ENCODE measurements at places on chromosomes 16 and 17. TPM values are rescaled to one million over a fixed set of nuclear protein-coding genes. Genes with fewer than 3 reads are reported as not detected.
A peak's percentile ranks its signal among the peaks of the same experiment; 100 is the strongest.

GRCh38 chr16:26111900-26112299, 420.1 kb downstream of the HS3ST4 start:
- H3K4me3 ChIP-seq, result no peak overlapping the region
- no peak overlapping the region for H3K27ac ChIP-seq
- no peaks in the 10 kb centered on the region for H3K4me1 ChIP-seq
- DNase-seq, result no peak

GRCh38 chr17:6254036-6254435, 180.9 kb downstream of the AIPL1 start:
- no peaks in the 10 kb centered on the region for H3K27me3 ChIP-seq
- no peaks in the 10 kb centered on the region for H3K4me1 ChIP-seq
- H3K27ac ChIP-seq, result no peak overlapping the region
- no peak overlapping the region for H3K4me3 ChIP-seq
- no peak for DNase-seq
- no peaks in the 10 kb centered on the region for H3K36me3 ChIP-seq

- no peak overlapping the region for H3K4me3 ChIP-seq
- H3K36me3 ChIP-seq, result no peaks in the 10 kb centered on the region
- DNase-seq, result no peak
- peaks cover 34% of the 10 kb centered on the region for H3K4me1 ChIP-seq
- H3K27me3 ChIP-seq, result no peaks in the 10 kb centered on the region
- no peak overlapping the region for H3K27ac ChIP-seq
These were observed 28.6 kb downstream of the MYO18A start for GRCh38 chr17:29151567-29151966.

DNA sequence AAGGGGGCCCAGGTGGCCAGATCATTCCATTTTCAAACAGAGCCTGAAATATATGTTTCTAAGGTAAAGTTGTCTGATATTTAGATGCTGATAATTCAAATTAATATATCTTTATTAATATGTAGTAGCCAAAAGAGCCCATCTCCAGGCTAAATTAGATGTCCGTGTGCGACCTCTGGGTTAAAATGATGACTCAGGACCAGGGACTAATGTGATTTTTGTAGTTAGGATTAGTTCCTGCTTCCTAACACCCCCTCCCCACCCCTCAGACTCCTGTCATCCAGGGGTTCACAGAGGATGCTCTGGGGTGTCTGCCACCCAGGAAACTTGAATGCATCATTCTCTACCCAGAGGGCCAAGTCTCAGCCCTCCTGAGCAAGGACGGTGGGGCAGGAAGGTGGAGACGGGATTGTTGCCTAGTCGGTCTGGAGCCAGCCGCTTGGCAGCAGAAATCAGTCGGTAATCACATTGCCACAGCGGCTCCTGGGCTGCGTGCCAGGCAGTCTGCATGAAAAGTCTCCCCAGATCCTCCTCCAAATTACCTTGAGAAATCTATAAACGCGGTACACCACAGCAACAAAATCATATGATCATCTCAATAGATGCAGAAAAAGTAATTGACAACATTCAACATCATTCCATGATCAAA, 29.8 kb downstream of the CNGB1 start:
- H3K36me3 ChIP-seq, result no peaks in the 10 kb centered on the region
- no peak overlapping the region for H3K27ac ChIP-seq
- H3K4me1 ChIP-seq, result no peaks in the 10 kb centered on the region
- no peak overlapping the region for H3K4me3 ChIP-seq
- DNase-seq, result no peak
- no peaks in the 10 kb centered on the region for H3K27me3 ChIP-seq

DNA sequence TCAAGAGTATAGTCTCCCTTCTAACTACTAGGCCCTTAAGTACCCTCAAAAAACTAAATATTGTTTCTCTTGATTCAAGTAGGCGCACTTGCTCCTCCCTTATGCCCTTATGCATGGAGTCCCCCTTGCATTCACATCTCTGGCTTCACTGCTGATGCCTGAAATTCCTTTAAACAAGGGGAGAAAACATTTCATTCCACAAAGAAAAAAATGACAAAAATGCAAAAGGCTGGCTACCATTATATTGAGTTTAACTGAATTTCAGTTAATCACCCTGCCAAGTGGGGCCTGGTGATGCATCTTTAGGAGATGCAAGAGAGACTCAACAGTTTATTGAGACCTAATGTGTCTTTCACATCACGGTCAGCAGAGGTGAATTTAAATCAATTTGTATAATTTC, 35.6 kb downstream of the CRLF3 start:
- H3K4me1 ChIP-seq, result peaks cover 13% of the 10 kb centered on the region
- DNase-seq, result no peak
- no peak overlapping the region for H3K4me3 ChIP-seq
- peak overlapping the region; percentile 68 for H3K27ac ChIP-seq

DNA sequence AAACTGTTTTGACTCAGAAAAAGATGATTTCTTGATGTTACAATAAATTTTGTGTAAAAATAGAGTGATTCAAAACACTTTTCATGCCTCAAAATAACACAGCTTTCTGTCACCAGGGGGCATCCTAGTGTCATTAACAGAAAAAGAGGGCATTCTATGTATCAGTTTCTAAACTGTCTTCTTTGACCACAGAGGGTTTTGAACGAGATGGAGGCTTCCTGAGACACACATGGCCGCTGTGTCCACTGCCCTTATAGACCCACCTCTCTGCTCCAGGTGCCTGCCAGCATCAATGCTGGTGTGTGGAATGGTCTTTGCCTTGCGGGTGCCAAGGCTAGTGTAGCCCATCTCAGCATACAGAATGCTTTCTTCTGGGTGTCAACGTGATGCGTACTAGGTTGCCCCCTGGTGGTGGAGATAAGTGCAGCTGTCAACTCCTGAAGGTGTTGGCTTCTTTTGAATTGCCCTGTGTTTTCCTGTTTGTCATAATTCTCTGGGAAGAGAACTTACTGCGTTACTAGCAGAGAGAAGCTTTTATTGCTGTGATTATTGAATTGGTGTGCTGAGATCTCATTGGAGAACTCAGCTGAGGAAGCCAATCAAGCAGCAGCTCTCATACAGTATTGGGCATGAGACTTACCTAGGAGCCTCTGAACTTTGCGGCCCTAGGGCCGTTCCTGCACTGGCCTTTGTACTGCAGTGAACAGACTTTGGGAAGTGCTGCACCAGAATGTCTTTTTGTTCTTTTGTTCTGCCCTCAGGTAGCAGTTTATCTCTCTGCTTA, 38.6 kb downstream of the USP10 start:
- no peaks in the 10 kb centered on the region for H3K27me3 ChIP-seq
- H3K4me3 ChIP-seq, result peak overlapping the region; percentile 68
- peaks cover 25% of the 10 kb centered on the region for H3K36me3 ChIP-seq
- H3K27ac ChIP-seq, result no peak overlapping the region
- DNase-seq, result peak; percentile 79

DNA sequence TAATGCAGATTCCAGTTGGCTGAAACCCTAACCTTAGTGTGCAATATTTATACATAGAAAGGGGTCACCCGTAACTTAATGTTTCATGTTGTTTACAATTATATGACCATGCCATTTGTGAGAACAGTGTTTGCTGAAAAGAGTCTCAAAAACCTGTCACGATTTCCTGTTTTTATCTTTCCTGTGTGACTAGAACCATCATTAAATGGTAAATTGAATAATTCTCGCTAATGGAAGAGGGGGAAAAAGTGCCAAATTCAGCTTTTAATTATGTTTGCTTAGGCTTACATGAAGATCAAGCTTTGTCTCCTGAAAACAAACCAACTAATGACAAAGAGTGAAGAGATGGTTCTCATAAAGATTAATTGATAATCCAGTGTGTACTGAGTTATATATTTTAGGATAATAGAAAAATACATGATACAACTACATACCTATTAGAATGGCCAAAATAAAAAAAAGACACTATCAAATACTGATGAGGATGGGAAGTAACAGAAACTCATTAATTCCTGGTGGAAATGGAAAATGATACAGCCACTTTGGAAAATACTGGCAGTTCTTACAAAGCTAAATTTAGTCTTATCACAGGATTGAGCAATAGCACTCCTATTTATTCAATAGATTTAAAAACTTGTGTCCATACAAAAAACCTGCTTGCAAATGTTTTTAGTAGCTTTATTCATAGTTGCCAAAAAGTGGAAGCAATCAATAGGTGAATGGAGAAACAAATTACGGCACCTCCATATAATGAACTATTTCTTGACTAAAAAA, 141.7 kb downstream of the CDK5R1 start:
- no peak for DNase-seq
- H3K27ac ChIP-seq, result no peak overlapping the region
- no peaks in the 10 kb centered on the region for H3K36me3 ChIP-seq
- H3K4me3 ChIP-seq, result no peak overlapping the region

Gene SOST
- not detected for total RNA-seq

Gene OVCA2
- total RNA-seq, result 30.8 TPM

Gene CD79B
- total RNA-seq, result 31.4 TPM

Gene TRIM72
- 0.20 TPM for total RNA-seq

Gene CACNG3
- not detected for total RNA-seq
